ENCODE measurements at places on chromosomes 7 and 10. TPM values are rescaled to one million over a fixed set of nuclear protein-coding genes. Genes with fewer than 3 reads are reported as not detected.

The DNAH11 gene
- not detected for total RNA-seq

The TMEM184A gene
- 0.27 TPM for total RNA-seq

The IL2RA gene
- total RNA-seq: not detected

The EGR2 gene
- 5.4 TPM for total RNA-seq

The ACBD7 gene
- total RNA-seq: 0.86 TPM

The DHX32 gene
- total RNA-seq: 30.4 TPM

The GSTO2 gene
- total RNA-seq: 0.54 TPM

The GPR146 gene
- 1.9 TPM for total RNA-seq

The PTPRE gene
- 1.3 TPM for total RNA-seq

The CXCL12 gene
- total RNA-seq: 169 TPM

The IGFBP3 gene
- total RNA-seq: 321 TPM

The PRSS37 gene
- not detected for total RNA-seq
